ENCODE measurements at places on chromosomes 1 and 21.

DNA sequence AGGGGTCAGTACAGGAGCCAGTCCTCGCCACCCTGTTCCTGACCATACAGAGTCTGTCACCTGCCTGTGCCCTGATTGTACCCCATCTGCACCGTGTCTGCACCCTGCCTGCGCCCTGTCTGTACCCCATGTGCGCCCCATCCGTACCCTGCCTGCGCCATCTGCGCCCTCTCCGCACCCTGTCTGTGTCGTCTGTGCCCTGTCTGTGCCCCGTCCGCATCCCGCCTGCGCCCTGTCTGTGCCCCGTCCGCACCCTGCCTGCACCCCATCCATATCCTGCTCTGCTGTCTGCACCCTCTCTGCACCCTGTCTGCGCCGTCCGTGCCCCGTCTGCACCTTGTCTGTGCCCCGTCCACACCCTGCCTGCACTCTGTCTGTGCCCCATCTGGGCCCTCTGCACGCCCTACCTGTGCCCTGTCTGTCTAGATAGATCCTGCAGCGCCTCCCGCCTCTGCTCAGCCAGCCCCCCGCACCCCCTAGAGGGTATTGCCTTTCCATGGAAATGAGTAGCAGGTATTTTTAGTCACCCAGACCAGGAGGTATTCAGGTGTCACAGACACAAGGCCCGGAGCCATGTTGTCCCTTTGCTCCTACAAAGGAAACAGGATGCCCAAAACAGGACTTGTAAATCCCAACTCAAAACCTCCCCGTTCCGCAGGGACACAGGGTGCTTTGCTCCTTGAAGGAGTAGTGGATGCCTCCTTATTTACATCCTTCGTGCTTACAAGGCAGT is 7.7 kb upstream of the NPHP4 start:
- peak; percentile 38 for DNase-seq

DNA sequence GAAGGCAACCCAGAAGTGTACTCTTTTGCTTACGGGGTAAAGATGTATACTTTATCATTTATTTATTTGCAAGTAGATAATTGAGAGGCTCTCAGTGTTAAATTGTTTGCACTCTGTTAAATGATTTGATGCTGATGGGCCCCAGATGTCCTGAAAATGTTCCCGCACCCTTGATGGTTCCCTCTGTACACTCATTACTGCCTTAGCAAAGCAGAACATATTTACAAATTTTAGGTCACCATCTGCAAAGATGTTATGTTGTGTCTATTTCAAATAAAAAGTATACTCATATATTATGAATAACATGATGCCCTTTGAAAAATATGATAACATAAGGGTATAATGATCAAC is 240.5 kb upstream of the SNX7 start:
- DNase-seq = no peak

GRCh38 chr1:155977690-155978324 is 540 bp downstream of the ARHGEF2 start:
- DNase-seq = no peak

DNA sequence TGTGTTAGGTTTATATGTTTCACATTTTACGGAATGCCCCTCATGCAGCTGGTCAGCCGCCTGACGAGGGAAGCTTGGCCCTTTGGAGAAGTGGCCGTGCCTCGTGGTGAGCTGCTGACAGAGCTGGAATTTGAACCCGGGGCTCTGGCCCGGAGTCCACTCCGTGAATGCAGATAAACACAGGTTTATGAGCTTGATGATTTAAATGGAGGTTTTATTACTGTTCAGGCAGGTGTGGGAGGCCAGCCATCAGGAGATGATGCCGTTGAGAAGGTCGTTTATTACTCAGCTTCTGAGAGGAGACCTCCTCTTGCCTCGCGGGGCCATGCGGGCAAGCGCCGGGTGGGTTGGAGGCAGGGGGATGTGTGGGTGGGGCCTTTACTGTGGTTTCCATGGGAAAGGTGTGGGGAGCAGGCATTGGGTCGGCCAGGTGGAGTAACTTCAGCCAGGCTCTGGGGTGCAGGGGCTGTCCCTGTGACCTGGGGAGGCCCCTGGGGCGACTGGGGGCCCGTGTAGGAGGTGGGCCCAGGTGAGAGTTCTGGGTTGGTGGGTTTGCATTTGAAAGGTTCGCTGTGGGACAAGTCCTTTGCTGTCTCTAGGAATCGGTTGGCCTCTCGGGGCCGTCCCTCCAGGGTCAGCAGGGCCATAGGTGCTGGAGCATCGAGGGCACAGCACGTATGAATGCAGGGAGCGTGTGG is 22.0 kb downstream of the PRKCZ start:
- no peak for DNase-seq

Data from Peyer's patch (tissue), 4 donors.